ENCODE measurements at places on chromosomes 16 and 17. TPM values are rescaled to one million over a fixed set of nuclear protein-coding genes. Genes with fewer than 3 reads are reported as not detected.
A peak's percentile ranks its signal among the peaks of the same experiment; 100 is the strongest.

- DNase-seq: no peak
Observed at GRCh38 chr16:82936941-82937551, 310.3 kb downstream of the CDH13 start.

- DNase-seq: no peak
Observed at GRCh38 chr16:50498431-50499155, 49.6 kb upstream of the NKD1 start.

GRCh38 chr17:50645748-50646682 is 11.3 kb downstream of the ABCC3 start:
- DNase-seq: no peak

GRCh38 chr16:53881371-53881770 is 177.4 kb downstream of the FTO start:
- no peak for DNase-seq

- DNase-seq: peak; percentile 1
Observed at GRCh38 chr16:86211800-86212199, 298.5 kb upstream of the FOXF1 start.

GRCh38 chr17:45385331-45385997 is 47.2 kb downstream of the ARHGAP27 start:
- DNase-seq: peak; percentile 83

- DNase-seq: no peak
Observed at GRCh38 chr17:80198144-80198661, 21.9 kb downstream of the SGSH start.

DNA sequence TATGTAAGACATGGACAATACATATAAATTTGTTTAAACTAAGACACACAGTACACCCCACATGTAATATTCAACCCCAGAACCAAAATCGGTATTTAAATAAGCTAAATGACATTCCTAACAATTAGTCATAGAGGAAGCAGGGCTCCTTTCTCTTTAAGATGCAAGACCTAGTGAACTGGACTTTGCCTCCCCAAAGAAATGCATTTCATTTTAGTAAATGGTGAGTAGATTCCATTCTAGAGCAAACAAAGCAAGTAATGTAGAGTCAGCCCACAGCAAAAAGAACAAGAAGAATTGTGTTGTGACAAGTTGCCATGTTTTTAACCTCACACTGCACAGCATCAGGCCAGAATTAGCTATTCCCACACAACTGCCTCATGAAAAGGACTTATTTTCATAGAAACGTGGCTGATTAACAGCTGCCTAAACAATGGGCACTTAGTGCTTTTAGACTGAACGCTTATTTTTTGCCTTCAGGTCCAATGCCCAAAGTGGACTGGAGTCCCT is 14.4 kb downstream of the DNAJC7 start:
- DNase-seq: no peak

GRCh38 chr16:84281074-84281473 is 13.6 kb upstream of the WFDC1 start:
- peak; percentile 49 for DNase-seq

GRCh38 chr17:80833952-80834892 is 157.4 kb upstream of the CHMP6 start:
- no peak for DNase-seq

GRCh38 chr17:29349409-29349808 is 40.8 kb upstream of the TAOK1 start:
- DNase-seq: no peak

DNA sequence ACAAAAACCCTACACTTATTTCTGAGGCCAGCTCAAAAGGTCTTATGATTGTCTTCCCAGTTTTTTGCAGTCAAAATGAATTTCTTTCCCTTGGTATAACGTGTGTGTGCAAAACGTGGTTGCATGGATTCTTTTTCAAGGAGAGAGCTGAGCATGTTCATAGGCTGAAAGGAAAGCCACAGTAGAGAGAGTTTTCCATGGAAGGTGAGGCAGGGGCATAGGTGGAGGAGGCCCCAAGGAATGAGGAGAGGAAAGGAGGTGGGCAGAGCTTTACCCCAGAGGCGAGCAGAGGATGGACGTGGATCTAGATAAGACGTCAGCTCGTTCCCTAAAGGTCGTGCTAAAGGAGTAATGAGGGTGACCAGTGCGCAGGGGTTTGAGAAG is 22.8 kb downstream of the TRPV2 start:
- DNase-seq: no peak

DNA sequence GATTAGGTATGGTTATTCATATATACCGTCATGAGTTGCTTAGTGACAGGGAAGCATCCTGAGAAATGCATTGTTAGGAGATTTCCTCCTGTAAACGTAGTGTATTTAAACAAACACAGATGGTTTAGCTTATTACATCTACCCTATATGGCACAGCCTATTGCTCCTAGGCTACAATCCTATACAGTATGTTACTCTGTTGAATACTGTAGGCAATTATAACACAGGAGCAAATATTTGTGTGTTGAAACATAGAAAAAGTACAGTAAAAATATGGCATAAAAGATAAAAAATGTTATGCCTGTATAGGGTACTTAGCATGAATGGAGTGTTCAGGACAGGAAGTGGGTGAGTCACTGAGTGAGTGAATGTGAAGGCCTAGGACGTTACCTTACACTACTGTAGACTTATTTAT is 157.7 kb downstream of the CDH11 start:
- no peak for DNase-seq

DNA sequence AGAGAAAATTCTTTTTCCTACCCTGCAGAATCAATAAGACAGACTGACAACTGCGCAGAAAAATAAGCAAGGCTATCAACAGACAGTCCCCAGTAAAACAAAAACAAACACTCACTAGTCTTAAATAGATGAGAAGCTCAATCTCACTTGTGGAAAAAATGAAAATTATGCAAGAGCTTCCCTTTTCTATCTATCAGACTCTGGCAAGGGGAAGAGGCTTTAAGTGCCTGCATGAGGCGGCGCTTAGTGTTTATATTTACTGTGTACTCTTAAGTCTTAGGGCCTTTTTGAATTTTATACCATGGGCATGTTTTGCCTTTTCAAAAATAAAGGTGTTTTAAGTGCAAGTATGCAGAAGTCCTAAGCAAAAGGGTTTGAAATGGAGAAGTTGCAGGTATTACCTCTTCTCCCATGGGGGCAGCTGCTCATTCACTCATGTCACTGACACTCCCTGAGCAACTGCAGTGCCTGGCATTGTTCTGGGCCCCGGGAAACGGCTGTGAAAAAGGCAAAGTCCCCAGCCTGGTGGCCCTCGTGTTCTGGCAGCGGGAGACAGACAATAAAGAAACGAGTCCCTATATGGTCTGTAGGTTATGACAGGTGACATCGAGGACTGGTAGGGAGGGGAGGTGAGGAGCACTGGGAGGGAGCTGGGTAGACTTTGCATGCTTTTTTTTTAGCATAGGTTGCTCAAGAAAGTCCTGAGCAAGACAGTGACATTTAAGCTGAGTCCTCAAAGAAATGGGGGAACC is 35.2 kb downstream of the HSBP1 start:
- no peak for DNase-seq

DNA sequence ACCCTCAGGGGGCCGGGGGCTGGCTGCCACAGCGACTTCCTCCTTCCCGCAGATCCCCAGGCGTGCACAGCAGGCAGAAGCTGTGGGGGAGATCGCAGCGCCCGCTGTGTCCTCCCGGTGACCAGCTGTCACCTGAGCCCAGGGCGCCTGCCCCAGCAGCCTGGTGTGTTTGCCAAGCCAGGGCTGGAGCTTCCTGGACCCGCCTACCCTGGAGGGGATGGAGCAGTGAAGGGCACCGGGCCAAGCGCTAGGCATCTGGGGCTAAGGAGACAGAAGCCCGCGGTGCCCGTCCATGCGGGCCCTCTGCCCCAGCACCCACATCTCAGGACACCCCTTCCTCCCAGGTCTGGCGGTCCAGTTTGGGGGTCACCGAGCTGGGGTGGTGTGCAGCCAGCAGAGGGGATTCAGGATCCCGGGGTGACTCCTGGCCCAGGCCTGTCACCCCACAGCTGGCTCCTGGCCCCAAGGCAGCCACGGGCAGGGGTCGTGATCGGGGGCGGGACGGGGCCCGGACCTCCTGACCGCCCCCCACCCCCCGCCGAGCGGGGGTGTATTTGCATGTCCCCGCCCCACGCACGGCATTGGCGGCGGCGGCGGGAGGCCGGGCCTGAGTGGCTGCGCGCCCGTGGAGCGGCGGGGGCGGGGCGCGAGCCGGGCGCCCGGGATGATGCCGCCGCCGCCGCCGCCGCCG is at the start of gene RAB26:
TSS of gene RAB26 (plus strand) at position 645 of the 691 bp plus-strand sequence. CDS start 159 bp downstream, outside the sequence.
- DNase-seq: peak; percentile 55

DNA sequence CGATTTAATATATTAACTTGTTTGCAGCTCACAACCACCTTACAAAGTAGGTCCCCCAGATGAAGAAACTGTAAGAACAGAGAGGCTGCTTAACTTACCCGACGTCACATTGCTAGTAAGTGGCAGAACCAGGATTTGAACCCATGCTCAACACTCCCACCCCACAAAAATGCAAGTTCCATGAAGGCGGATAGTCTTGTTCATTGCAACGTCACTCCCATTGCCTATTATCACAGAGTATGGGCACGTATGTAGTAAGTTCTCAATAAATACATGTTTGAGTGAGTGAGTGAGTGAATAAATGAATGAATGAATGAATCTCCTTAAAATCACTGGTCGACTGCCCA is 1.1 kb downstream of the USP31 start:
- no peak for DNase-seq

GRCh38 chr16:53646506-53646905 is 57.2 kb downstream of the RPGRIP1L start:
- no peak for DNase-seq

DNA sequence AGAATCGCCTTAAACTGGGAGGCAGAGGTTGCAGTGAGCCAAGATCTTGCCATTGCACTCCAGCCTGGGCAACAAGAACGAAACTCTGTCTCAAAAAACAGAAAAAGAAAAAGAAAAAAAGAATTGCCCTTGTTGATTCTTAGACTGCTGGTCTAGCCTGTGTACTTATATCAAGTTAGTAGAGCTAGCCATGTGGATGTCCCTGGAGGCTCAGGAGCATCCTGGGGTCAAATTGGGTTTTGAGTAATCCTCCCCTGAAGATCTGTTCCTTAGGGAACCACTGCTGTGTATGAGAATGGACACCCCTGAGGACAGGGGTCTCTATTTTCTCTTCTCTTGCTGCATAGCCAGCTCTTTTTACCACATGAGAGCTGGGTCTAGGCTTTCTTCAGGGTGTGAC is 21.5 kb downstream of the SLC7A6OS start:
- DNase-seq: no peak

DNA sequence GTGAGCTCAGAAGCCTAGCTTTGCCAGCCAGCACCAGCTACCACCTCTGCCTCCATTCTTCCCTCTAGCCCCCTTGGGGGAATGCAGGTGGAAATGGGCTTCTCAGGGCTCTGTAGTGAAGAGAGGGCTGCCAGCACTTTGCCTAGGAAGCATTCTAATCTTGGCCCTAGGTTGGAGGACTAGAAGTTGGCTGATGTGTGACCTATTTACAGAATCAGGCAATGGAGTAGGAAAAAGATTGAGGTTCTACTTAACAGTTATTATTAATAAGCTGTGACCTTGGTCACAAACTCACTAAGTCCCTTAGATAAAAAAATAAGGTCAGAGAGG is 19.9 kb downstream of the DHX38 start:
- no peak for DNase-seq

DNA sequence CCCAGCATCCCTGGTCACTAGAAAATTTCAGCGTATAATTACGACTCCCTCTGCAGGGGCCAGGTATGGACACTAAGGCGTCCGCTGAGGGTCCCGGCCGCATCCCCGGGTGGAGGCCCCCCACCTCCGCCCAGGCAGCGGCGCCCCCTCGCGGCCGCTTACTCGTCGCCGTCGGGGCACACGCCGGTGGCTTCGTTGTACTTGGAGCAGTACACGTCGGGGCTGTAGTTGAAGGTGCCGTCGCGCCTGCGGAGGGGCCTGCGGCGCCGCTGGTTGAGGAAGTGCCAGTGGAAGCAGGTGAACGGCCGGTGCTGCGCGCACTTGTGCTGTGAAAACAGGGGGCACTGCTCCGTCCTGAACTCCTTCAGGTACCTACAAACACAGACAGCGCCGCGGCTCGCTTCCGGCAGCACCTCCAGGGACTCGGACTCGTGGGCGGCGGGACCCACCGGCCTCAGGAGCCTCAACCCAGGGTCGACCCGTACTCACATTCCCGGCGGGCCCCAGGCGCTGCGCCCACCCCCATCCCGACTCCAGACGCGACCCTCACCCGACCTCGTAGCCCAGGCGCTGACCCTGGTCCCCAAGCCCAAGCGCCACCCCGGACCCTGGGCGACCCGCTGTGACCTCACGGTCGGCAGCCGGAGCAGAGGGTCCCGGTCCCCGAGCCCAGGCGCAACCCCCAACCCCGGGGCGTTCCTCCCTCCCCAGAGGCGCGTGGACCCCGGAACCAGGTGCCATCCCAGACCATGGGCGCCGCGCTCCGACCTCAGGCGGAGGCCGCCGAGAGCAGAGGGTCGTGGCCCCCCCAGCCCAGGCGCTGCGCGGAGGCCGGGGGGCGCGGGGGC is 596 bp downstream of the UNKL start:
- DNase-seq: peak; percentile 54

GRCh38 chr17:43834106-43834505 is 1.2 kb upstream of the MPP3 start:
- DNase-seq: no peak

GRCh38 chr16:2250652-2251295 is 613 bp downstream of the ECI1 start:
- DNase-seq: peak; percentile 13

GRCh38 chr17:72034000-72034399 is 86.8 kb upstream of the SOX9 start:
- DNase-seq: no peak

GRCh38 chr17:57855391-57856035 is 5.7 kb upstream of the MRPS23 start:
- DNase-seq: no peak

DNA sequence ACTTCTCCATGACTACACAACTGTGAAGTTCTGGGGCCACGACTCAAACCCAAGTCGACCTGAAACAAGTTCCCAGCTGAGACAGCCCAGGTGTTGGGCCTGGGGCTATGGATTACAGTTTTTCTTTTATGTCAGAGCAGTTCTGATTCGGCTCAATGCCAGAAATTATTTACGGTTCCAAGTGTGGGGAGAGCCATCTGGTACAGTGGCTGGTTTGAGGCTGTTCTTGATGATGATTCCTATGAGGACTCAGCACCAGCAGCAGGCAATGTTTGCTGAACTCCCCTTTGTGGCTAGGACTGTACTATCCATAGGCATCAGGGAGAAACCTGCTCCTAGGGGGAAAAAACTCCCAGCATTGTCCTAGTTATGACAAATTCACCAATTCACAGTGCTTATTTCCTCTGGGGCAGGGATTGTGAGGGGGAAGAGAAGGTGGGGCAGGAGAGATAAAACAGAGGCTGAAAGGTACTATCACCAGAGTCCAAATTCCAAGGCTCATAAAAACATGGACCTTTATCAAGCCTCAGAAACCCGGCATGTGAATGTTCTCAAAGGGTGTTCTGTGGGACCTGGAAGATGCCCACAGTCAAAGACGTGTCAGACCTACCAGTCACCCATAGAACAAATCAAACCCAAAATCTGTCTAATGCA is 18.2 kb upstream of the CMTM4 start:
- DNase-seq: no peak

Gene KRTAP4-5
- not detected for total RNA-seq

Gene FBXW10
- not detected for total RNA-seq

Gene HS3ST4
- total RNA-seq: not detected

Gene MT1M
- not detected for total RNA-seq

Gene PRR29
- not detected for total RNA-seq

Gene EFNB3
- total RNA-seq: 3.7 TPM

Gene CDK10
- 18.1 TPM for total RNA-seq

Gene HYDIN
- total RNA-seq: 0.50 TPM

Gene PITPNM3
- total RNA-seq: 0.05 TPM

Gene PHOSPHO1
- total RNA-seq: 0.50 TPM

Gene GP1BA
- not detected for total RNA-seq

Gene TEX14
- 0.55 TPM for total RNA-seq
